Stimulated activated CD4-positive, alpha-beta T cell treated with anti-CD3 and anti-CD28 coated beads, Interleukin-1b, Interleukin-23, amount 100 ng/mL, for 24 hours (primary cell): ENCODE measurements at places on chromosomes 4 and X.

GRCh38 chr4:66023061-66023460 lies 352.8 kb upstream of the EPHA5 start:
- DNase-seq: no peak

DNA sequence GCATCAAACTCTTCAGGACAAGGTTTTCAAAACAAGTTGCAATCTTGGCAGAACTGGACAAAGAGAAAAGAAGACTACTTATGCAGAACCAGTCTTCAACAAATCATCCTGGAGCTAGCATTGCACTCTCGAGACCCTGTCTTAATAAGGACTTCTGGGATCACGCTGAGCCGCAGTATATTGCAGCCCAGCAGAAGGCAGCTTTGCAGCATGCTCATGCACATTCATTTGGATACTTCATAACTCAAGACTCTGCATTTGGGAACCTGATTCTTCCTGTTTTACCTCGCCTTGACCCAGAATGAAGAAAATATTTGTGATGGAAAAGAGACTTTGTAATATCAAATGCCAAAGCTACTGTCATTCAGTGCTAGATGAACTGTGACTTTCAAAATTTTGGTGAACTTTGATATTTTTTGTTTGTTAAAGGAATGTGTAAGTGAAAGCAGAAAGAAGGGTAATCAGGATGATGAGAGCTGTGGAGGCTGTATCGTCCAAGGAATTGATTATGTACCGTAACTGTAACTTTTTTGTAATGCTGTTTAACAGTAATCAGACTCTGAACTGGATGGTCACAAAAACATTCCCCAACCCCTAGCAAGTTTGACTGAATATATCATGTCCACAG lies 27.2 kb downstream of the HSPA4L start:
- no peak for DNase-seq

GRCh38 chr4:6526671-6527091 lies 48.3 kb upstream of the MAN2B2 start:
- DNase-seq: no peak

GRCh38 chr4:176622251-176622948 lies 170.3 kb downstream of the VEGFC start:
- DNase-seq: no peak

DNA sequence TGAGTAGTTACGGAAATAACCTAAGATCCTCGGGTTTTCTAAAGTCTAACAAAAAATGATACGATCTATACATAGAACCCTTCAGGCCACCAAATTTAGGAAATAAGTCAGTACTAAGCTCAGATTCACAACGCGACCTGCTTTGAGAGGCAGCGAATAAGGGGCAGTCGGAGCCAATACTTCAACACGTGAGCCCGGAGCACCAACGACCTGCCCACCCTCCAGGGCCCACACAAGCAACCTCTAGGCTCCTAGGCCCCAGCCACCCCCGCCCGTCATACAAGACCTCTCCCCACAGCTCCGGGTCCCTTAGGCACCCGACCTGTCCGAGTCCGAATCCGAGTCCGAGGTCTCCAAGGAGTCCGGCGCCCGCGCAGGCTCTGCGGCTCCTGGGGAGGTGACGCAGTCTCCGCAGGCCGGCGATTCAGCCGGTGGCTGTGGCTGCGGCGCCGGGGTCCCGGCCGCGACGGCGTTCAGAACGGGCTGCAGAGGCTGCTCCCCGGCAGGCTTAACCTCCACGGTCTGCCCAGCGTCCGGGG lies 580 bp downstream of the NAF1 start:
- DNase-seq: peak; percentile 30

DNA sequence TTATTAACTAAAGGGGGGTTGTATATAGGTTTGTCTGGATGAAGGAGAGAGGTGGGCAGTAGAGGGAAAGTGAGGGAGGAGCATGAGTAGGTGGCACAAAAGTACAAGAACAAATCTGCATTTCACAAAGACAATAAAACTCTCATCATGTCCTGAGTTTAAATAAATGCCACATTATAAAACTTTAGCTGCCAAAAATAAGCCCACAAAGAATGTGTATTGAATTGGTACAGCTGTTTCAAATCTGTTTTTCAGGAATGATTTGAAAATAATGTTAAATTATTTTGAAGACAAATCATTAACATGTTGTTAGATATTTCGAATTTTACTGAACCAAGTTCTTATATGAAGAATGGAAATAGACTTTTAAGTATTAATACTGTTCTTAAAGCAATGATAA lies 5.8 kb downstream of the CNKSR2 start:
- DNase-seq: no peak

DNA sequence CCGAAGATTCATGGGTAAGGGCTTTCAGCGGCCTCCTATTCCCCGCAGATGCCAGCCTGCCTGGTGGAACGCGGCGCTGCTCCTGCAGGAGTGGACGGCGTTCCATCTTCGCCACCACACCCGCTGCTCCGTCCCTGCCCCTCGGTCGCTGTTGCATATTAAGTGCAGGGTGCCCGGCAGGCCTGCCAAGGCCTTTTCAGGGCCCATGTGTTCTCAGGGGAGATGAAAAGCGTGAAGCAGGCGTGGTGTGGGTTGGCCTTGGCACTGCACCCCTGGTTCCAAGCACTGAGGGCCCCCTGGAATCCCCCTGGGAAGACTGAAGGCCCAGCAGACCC lies 52.0 kb downstream of the SORCS2 start:
- no peak for DNase-seq

DNA sequence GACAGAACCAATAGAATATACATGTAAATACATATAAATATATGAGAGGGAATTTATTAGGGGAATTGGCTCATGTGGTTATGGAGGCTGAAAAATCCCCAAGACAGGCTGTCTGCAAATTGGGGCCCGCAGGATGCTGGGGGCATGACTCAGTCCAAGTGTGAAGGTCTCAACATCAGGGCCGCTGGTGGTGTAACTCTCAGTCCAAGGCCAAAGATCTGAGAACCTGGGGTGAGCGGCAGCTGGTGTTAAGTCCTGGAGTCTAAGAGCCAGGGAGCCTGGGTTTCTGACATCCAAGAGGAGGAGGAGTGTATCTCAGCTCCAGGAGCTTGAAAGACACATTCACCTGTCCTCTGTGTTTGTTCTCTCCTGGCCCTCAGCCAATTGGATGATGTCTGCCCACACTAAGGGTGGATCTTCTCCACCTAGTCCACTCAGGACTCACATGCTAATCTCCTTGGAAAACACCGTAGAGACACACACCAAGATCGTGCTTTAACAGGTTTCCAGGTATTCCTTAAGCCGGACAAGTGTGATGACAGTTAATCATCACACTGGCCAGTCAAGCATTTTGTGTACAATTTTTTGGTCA lies 28.9 kb downstream of the TIGD2 start:
- no peak for DNase-seq

DNA sequence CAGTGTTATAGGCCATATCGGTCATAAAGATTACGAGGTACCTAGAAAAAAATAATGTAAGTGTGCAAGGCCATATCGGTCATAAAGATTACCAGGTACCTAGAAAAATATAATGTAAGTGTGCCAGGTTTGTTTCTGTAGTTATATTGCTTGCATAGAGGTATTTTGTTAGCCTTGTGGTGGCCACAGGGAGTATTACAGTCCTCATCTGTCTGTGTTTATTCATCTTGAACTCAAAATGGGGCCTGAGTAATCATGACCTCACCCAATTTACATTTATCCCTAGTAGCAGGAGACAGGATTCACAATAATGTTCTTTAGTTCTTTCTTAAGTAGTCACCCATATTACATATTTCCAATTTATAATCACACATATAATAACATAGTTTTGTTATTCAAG lies 459.7 kb downstream of the MID1IP1 start:
- no peak for DNase-seq

GRCh38 chr4:181752516-181752915 lies 490.7 kb upstream of the TENM3 start:
- DNase-seq: no peak

DNA sequence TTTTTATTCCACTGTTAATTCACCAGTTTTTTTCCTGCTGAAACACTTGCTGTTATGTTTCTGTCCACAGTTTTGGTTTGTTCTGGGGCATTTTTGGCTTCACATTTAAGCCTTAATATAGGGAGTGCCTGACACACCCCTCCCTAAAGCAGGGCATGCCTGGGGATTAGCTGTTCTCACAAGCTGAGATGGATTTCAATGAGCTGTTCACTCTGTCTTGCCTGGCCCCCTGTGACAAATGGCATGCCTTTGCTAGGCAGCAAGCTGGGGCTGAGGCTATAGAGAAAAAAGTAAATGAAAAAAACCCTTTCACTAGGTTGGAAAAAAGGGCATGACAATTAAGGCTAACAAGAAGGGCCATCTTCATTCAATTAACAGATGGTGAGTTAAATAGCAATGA lies 22.4 kb downstream of the LPAR4 start:
- DNase-seq: no peak

GRCh38 chrX:9134366-9134765 lies 100.4 kb upstream of the FAM9B start:
- DNase-seq: no peak

- DNase-seq: no peak
Observed at GRCh38 chr4:175499735-175500352, 312.2 kb downstream of the GPM6A start.

DNA sequence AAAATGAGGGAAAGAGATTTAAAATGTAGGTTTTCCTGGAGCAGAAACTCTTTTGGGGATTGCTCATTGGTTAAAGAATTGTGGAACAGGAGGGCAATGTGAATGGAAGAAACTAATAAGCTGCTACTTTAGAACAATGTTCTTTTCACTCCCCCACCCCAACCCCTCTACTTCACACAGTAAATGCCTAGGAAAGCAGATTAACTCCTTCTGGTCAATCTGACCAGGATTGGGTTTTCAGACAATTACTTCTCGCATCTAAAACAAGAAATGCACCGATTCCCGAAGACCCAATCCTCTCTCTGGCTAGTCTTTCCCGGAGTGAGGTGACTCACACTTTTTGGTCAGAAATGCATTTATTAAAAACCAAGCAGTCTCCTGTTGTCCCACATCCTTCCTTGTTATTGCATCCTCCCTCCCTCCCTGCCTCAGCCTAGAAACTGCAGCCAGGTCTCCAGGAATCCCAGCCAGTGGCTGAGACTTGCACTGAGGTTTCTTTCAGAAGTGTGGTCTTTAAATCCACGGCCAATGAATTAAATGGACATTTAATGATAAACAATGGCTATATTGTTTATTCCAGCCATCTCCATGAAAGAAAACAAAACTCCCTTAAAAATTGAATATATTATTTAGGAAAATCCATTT lies 21.4 kb downstream of the MFAP3L start:
- DNase-seq: no peak

DNA sequence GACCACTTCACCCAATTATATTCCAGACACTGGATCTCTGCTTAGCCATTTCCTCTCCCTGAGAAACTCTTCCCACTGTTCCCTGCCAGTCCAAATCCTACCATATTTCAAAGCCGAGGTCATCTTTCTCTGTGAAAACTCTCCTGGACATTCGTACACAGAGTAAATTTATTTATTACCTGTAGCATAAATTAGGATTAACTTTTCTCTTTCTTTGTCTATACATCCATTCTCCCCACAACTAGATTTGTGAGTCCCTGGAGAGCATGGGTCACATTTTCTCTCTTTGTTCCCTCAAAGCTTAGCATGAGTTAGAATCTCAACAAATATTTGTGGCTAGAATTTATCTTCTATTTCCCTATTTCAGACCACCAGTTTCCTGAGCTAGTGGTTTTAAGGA lies 27.8 kb upstream of the SMIM10 start:
- DNase-seq: no peak

GRCh38 chr4:12399781-12400180 lies 971.1 kb upstream of the HS3ST1 start:
- DNase-seq: no peak

GRCh38 chr4:158859661-158860060 lies 90.8 kb downstream of the FNIP2 start:
- no peak for DNase-seq

GRCh38 chr4:105569057-105569865 lies 16.8 kb downstream of the ARHGEF38 start:
- no peak for DNase-seq

DNA sequence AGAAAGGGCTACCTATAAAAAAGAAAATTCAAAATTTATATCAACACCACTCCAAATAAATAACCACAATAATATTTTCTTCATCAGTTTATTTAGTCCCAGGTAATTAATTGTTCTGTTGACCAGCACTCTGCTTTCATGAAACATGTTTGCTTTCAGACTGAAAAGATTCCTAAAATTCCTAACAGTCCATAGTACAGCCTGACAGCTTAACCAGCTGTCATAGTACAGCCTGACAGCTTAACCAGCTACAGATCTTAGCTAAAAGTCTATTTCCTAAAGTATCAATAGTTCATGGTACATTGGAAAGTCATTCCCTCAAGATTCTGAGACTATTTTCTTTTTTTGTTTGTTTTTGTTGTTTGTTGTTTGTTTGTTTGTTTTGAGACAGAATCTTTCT lies 144.1 kb upstream of the DDX53 start:
- no peak for DNase-seq

DNA sequence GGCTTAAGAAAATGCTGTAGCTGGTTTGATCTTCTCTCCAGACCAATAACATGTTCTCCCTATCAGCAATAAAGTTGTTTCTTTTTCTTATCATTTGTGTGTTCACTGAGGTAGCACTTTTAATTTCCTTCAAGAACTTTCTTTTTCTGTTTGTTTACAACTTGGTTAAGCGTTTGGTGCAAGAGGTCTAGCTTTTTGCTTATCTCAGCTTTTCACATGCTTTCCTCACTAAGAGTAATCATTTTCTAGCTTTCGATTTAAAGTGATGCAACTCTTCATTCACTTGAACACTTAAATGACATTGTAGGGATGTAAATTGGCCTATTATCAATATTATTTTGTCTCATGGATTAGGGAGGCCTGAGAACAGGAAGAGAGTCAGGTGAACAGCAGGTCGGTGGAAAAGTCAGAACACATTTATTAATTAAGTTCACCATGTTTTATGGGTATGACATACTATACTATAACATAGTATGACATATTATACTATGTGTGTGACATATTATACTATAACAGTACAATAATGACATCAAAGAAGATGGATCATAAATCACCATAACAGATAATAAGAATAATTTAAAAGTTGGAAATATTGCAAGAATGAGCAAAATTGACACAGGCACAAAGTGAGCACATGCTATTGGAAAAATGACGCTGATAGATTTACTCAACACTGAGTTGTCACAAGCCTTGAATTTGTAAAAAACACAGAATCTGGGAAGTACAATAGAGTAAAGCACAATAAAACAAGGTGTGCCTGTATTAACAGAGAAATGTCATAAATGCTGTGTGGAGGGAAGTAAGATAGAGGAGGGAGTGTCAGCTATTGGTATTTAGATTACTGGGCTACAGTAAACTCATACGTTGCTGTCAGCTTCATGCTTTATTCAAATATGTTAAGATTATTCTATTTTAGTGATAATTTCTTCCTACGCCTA lies 218.6 kb upstream of the SLC7A11 start:
- no peak for DNase-seq
